ENCODE measurements at places on chromosomes 2 and 18. TPM values are rescaled to one million over a fixed set of nuclear protein-coding genes. Genes with fewer than 3 reads are reported as not detected.
A peak's percentile ranks its signal among the peaks of the same experiment; 100 is the strongest.

- no peaks in the 10 kb centered on the region for H3K27me3 ChIP-seq
- no peaks in the 10 kb centered on the region for H3K4me1 ChIP-seq
- no peak overlapping the region for H3K27ac ChIP-seq
- no peaks in the 10 kb centered on the region for H3K36me3 ChIP-seq
- no peak for DNase-seq
- H3K4me3 ChIP-seq = no peak overlapping the region
These were observed 101.6 kb downstream of the GFPT1 start for GRCh38 chr2:69285379-69285894.

TAF4B gene
- total RNA-seq = 2.6 TPM

DNA sequence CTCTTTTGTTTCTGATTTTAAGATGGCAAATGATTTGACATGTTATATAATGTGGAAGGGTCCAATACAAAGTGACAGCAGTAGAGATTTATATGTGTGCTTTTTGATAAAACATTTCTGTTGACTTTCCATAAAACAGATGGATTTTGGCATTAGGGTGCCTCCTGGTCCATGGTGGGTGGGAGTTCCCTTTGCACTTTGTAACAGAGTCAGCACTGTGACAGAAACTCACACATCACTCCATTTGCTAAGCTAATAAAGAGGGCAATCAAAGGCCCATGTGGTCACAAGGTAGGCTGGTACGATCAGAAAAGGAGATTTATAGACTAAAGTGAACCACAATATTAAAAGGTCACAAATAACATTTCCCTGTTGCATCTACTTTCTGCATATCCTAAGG, 93.3 kb upstream of the NT5C1B start:
- H3K27ac ChIP-seq = no peak overlapping the region
- H3K27me3 ChIP-seq = no peaks in the 10 kb centered on the region
- peaks cover 2% of the 10 kb centered on the region for H3K4me1 ChIP-seq
- H3K4me3 ChIP-seq = no peak overlapping the region
- DNase-seq = no peak

DNA sequence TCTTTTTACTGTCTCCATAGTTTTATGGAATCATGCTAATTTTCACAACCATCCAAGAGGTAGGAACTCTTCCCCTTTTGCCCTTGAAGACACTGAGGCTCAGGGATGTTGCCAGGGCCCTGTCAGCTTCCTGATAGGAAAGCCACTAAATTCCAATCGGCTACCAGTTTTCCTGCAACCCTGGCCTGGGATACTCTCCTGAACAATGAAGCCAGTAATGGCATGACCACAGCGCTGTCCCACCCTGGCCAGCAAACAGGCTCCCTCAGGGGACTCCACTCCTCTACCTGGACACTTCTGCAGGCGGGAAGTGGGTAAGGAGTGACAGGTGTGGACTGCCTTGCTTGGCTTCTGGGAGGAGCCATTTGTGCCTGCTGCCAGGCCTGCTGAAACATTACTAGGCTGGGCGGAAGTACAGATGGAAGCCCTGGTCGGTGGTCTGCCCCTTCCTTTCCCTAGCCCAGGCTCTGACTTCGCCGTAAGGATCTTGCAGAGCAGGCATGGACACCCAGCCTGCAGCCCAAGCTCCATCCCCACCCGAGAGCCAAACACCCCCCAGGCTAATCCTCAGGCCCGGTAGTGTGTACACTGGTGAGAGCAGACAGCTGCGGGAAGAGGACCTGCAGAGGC, 78.8 kb upstream of the SMAD2 start:
- H3K4me1 ChIP-seq = no peaks in the 10 kb centered on the region
- H3K4me3 ChIP-seq = no peak overlapping the region
- no peaks in the 10 kb centered on the region for H3K27me3 ChIP-seq
- no peak for DNase-seq
- no peaks in the 10 kb centered on the region for H3K36me3 ChIP-seq
- no peak overlapping the region for H3K27ac ChIP-seq

DNA sequence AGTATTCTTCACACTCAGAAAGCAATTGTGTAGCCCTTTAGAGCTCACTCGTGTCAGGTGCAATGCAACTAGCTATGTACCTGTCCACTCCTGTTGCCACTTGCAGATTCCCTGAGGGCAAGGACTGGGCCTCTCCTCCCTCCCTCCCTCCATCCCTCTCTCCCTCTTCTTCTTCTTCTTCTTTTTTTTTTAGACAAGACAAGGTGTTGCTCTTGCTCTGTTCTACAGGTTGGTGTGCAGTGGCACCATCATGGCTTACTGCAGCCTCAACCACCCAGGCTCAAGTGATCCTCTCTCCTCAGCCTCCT, 119.7 kb downstream of the ACKR3 start:
- H3K4me3 ChIP-seq = no peak overlapping the region
- H3K27me3 ChIP-seq = no peaks in the 10 kb centered on the region
- no peak for DNase-seq
- no peaks in the 10 kb centered on the region for H3K4me1 ChIP-seq
- H3K36me3 ChIP-seq = no peaks in the 10 kb centered on the region
- no peak overlapping the region for H3K27ac ChIP-seq

GRCh38 chr2:167916756-167917155, 330.6 kb downstream of the STK39 start:
- no peak overlapping the region for H3K4me3 ChIP-seq
- no peak for DNase-seq
- no peaks in the 10 kb centered on the region for H3K4me1 ChIP-seq
- no peaks in the 10 kb centered on the region for H3K27me3 ChIP-seq

GRCh38 chr2:199064201-199064600, 393.5 kb downstream of the SATB2 start:
- H3K36me3 ChIP-seq = no peaks in the 10 kb centered on the region
- no peak overlapping the region for H3K27ac ChIP-seq
- H3K27me3 ChIP-seq = no peaks in the 10 kb centered on the region
- DNase-seq = no peak
- no peak overlapping the region for H3K4me3 ChIP-seq
- no peaks in the 10 kb centered on the region for H3K4me1 ChIP-seq

- H3K27me3 ChIP-seq = peaks cover 14% of the 10 kb centered on the region
- peak; percentile 31 for DNase-seq
- no peaks in the 10 kb centered on the region for H3K36me3 ChIP-seq
- H3K4me3 ChIP-seq = no peak overlapping the region
These were observed 31.1 kb upstream of the PAX8 start for GRCh38 chr2:113309655-113310387.

VAMP5 gene
- 69.5 TPM for total RNA-seq

DNA sequence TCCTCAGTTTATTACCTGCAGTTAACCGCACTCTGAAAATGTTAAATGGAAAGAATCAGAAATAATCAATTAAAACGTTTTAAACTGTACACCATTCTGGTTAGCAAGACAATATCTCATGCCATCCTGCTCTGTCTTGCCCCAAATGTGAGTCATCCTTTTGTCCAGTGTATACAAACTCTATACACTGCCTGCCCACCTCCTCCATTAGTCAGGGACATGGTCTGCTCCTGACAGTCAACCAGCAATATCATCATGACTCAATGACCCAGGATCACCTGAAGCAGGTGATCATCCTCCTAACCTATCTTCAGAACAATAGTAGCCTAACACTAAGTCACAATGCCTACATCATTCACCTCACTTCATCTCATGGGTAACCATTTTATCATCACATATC, 214.7 kb downstream of the KCNH7 start:
- no peaks in the 10 kb centered on the region for H3K36me3 ChIP-seq
- H3K4me3 ChIP-seq = no peak overlapping the region
- no peak for DNase-seq

GALNT3 gene
- 0.66 TPM for total RNA-seq
